ENCODE measurements at places on chromosomes 4 and X.

- no peak for DNase-seq
Observed at GRCh38 chrX:24343719-24344118, 16.7 kb upstream of the SUPT20HL1 start.

DNA sequence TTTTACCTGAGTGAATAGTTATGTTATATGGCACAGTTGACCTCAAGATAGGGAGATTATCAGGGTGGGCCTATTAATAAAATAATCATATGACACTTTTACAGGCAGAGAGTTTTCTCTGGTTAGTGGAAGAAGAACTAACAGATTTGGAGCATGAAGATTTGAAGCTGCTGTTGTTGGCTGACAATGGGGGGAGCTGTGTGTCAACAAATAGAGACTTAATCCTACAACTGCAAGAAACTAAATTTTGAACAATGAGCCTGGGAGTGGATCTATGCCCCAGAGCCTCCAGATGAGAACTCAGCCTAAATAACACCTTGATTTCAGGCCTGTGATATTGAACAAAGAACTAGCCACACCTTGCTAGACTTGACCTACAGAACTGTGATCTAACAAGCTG, 7.2 kb upstream of the CCSER1 start:
- no peak for DNase-seq

DNA sequence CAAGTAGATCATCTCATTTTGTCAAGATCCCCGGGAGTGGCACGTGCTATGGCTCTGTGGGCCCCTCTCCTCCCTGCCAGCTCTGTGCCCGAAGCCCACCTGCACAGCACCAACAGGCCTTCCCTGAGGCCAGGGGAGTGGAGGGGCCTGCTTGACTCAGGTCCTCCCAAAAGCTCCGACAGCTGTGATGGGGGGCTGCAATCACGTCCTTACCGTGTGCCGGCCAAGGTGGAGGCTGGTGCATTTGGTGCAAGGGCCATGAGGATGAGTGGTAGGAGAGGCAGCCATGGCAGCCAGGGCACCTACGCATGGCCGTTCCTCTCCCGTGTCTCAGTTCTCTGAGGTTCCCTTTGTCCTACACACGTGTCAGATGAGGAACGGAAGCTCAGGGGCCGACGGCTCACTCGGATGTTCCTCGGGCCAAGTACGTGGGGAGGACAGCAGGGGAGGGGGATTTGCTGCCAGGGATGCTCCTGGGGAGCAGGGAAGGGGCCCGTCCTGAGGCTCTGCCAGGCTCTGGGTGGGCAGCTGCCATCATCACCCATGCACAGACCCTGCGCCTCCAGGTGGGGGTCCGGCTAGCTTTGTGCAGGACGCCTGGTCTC, 95.8 kb downstream of the HMX1 start:
- no peak for DNase-seq

DNA sequence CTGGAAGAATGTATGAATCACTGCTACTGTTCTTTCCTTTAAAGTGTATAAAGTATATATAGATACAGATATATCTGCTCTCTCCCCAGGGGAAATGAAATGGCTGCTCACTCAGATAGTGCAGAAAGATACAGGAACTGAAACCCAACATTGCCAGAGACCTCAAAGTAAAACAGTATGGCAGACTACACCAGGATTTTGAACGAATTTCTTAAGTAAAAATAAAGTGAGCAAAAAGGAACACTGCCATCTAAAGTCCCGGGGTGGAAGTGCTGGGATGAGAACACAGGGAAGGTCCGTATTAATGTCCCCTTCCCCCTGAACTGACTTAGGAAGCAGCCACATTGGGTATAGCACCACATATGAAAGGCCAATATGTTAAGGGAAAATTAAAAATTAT, 93.4 kb downstream of the TMA16 start:
- DNase-seq, result no peak

DNA sequence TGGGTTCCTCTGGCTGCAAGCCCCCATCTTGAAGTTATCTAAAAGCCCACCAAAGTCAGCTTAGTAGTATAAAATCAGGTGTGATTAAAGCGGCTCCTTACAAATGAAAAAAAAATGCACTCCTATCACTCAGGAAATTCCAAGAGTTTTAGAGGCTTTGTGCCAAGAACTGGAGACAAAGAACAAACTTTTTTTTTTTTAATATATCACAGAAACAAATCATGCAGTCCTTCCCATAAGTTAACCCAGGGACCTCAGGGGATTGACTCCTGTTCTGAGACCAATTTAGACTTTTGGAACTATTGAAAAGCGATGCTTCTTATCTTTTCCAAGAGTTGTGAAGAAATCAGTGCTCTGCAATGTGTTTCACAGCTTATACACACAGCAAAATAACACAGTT, 53.6 kb downstream of the HHIP start:
- DNase-seq, result no peak

DNA sequence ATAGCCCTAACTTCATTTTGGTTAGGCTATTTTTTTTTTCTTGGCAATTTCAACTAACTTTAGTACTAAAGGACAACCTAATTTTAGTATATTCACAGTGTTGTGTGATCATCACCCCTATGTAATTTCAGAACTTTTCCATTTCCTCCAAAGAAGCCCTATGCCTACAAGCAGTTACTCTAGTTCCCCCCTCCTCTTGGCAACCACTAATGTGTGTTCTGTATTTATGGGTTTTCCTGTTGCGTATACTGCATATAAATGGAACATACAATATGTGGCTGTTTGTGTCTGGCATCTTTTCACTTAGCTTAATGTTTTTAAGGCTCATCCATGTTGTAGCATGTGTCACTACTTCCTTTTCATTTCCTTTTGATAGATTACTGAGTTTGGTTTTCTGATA, 57.6 kb downstream of the N4BP2 start:
- no peak for DNase-seq

- DNase-seq, result no peak
Observed at GRCh38 chr4:62235911-62236310, 1035.8 kb downstream of the ADGRL3 start.

DNA sequence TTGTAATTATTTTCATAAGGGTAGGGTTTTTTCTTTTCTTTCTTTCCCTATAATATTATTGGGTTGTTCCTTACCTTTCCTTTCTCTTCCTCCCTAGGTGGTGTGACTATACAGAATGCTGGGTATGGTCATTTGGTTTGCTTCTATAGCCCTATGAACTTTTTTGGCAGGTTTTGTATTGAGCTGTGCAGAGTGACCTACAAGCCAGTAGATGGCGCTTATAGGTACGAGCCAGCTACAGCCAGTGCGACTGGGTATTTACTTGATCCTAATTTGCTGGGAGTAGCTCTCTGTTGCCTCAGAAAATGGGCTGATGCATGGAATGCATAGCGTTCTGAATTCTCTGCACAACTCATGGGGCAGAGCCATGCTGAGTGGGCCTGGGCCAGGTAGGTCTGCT, 423.3 kb downstream of the MAGEE1 start:
- DNase-seq, result no peak

DNA sequence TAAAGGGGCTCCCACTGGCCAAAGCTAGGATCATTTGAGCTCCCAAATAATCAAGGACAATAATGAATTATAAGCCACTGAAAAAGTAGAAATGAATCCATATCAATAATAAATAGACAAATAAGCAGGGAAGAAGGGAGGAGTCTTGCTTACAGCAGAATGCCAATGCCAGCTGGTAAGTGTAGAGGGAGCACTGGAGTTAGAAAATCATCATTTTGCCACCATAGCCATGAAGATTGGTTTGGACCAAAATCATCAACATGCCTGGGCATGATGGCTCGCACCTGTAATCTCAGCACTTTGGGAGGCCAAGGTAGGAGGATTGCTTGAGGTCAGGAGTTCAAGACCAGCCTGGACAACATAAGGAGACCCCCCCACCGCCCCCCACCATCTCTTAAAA, 20.4 kb upstream of the SH3KBP1 start:
- DNase-seq, result no peak

GRCh38 chrX:40996886-40997530, 88.2 kb upstream of the USP9X start:
- DNase-seq, result peak; percentile 69

GRCh38 chr4:124868495-124868894, 156.0 kb upstream of the ANKRD50 start:
- peak; percentile 19 for DNase-seq

GRCh38 chr4:8727131-8727530, 134.6 kb downstream of the CPZ start:
- DNase-seq, result no peak

- DNase-seq, result peak; percentile 52
Observed at GRCh38 chrX:155009994-155010472, 12.5 kb downstream of the F8 start.

- no peak for DNase-seq
Observed at GRCh38 chr4:17450269-17450804, 61.6 kb downstream of the QDPR start.

DNA sequence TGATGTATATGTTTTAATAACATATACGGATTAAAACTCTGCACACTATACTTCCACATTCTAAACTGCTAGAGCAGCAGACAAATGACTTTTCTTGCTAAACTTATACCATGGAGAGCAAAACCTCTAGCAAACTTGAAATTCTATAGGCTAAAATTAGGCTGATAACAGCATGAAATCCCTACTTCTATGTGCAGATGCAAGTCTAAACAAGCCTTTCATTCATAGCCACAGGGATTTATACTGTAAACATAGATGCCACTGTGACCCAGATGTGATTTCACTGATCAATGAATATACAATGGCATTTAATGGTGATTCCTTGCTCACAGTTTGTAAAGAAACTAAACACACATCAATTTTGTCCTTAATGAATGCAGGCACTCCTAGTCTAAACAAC, 151.0 kb downstream of the ANTXR2 start:
- DNase-seq, result no peak

- DNase-seq, result no peak
Observed at GRCh38 chrX:134000260-134001245, 15.2 kb upstream of the GPC3 start.

GRCh38 chr4:67576059-67576466, 17.5 kb downstream of the STAP1 start:
- DNase-seq, result no peak

- DNase-seq, result no peak
Observed at GRCh38 chr4:182193311-182193710, 49.9 kb upstream of the TENM3 start.

DNA sequence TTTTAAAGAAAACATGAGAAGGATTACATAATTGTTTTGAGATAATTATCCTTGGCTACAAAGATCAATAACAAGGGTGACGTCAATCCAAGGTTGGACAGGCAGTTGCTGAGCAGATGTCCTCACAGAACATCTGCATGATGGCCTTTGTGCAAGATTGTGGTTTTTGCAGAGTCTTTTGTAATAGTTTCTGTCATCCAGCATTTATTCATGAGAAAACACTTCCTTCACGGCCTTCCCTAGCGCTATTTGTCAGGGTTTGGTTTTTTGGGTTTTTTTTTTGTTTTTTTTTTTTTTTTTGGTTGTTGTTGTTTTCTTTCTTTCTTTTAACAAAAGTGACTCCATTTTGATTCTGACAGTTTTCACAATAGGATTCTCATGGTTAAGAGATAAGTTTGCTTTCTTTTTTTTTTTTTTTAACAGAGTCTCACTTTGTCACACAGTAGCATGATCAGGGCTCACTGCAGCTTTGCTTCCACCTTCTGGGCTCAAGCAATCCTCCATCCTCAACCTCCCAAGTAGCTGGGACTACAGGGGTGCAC, 31.5 kb upstream of the ELF2 start:
- peak; percentile 35 for DNase-seq

DNA sequence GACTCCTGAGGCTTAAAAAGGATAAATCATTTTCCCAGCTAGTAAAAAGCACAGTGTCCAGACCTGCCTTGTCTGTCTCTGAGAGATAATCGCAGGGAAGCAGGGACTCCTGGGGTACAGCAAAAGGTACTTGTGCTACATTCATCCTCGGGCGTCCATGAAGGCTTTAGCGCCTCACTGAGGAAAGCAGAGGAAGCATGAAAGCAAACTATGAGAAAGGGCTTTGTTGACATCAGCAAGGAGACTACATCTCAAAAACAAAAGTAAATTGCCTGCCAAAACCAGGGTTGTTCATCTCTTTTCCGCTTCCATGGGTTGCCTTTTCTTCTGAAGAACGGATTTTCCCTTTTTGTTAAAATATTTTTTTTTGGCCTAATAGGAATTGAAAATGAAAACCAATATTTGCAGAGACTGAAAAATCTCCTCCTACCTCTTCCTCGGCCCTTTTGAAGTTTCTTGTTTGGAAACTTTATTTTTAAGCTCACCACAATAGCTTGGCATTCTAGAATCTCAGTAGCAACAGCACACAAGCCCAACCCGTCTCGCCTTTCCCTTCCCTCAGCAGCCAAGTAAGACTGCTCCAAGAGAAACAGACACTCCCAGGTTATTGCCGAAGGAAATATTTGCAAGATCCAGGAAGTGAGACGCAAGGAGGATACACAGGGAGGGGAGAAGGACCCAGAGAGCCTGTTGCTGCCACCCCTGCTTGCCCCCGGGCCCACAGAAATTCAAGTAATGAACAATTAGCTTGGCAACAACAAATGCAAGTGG, 148.3 kb upstream of the DGKK start:
- DNase-seq, result peak; percentile 13

DNA sequence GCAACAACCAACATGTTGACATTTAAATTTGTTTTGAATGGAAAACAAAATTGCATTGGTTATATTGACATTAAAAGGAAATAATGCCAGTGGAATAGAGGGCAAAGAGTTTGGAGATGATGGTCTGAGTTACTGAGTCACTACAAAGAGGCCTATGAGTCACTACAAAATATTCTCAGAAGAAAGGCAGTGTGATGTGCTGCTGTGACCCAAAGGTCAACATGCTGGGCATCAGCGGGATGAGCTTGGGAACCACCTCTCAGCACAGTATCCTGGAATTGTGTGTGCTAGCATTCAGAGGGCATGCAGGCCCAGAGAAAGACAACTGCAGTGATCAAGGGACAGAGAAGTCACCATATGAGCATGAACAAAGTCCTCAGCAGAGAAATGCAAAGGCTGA, 2.8 kb downstream of the CMC4 start:
- no peak for DNase-seq

GRCh38 chr4:166518315-166518714, 645.3 kb downstream of the TLL1 start:
- DNase-seq, result no peak

GRCh38 chr4:40730091-40730679, 19.6 kb upstream of the NSUN7 start:
- DNase-seq, result no peak

DNA sequence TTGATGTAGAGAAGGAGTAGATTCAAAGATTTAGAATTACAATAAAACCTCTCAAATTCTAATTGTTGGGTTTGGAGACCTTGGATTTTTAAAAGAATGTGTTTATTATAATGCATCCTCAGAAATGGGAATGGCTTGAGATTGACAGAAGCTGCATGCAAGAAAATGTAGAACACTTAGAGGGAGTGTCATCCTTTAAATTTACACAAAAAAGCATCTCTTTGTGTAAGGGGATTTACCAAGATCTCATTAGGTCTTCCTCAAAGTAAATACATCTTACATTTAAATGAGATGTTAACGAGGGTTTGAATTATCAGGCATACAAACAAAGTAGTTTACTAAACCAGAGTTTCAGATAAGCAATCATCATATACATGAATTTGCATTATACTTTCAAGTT, 615.0 kb downstream of the FAM133A start:
- no peak for DNase-seq

DNA sequence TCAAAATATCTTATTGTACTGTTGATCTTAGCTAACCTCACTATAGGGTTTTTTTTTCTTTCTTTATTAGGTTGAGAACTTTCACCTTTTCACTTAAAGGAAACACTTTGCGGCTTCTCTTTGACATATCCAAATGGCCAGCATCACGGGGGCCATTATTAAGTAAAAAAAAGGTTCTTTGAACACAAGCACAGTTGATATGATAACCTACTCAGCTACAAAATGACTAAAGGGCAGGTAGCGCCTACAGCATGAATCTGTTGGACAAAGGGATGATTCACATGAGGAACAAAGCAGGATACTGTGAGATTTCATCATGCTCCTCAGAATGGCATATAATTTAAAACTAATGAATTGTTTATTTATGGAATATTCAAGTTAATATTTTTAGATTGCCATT, 119.6 kb downstream of the CCSER1 start:
- no peak for DNase-seq

Measured in muscle of arm (tissue), 14 donors.